ENCODE measurements at places on chromosomes 1 and 21. TPM values are rescaled to one million over a fixed set of nuclear protein-coding genes. Genes with fewer than 3 reads are reported as not detected.

SH2D2A gene
- total RNA-seq: 1.0 TPM

GRCh38 chr1:13784971-13785370, 85.0 kb downstream of the PRDM2 start:
- DNase-seq: no peak

DNA sequence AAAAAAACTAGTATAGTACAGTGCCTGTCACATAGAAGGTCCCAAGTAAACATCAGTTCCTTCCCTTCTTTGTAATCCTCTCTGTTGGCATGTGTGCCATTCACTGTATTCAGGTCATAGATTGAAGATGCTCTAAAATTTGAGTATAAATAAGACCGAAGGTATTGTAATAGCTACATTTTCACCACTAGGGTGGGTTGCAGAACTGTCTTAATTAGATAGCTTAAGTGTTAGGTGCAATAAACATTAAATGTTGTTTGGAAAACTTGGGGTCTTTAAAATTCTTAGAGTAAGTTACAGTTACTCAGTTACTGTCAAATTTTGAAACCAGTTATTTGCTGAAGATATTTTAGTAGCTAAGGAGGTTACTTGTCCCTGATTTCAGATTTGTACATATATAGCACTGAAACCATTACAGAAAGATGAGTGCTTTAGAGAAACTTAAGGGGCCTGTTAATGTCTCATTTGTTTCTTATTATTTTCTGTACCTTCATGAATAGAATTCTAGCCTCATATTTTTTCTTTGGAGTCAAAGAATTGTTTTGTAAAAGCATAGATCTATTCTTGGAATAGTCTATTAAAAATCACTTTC, 24.3 kb downstream of the PER3 start:
- no peak for DNase-seq

DNA sequence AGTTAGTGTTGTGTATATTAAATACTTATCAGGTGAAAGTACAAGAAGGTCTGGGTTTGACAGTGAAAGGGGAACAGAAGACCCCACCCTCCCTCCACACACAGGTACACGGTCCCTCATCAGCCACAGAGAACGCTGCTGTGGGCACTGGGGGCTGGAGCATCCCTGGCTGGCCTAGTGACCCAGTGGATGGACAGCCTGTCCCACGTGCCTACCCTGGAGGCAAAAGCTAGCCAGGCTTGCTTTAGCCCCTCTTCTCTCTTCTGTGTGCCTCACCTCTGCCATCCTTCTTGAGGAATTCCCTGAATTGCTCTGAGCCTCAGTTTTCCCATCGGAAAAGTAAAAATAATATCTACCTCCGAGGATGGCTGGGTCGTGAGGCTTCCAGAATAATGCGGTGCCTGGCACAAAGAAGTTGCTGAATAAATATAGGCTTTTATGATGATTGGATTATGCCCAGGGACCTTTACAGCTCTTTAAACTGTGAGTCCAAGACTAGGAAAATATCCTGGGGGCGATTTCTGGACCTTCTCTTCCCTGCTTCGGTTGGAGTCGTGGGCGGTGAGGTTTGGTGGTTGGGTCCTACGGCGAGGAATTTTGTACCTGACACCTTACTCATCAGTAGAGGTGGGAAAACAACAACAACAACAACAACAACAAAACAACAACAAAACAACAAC, 918 bp downstream of the IFNLR1 start:
- DNase-seq: no peak

- no peak for DNase-seq
Observed at GRCh38 chr1:236201786-236202185, 59.4 kb downstream of the GPR137B start.

- peak; percentile 63 for DNase-seq
Observed at GRCh38 chr1:94061513-94062443, 59.2 kb downstream of the ABCA4 start.

ZNF683 gene
- not detected for total RNA-seq

DNA sequence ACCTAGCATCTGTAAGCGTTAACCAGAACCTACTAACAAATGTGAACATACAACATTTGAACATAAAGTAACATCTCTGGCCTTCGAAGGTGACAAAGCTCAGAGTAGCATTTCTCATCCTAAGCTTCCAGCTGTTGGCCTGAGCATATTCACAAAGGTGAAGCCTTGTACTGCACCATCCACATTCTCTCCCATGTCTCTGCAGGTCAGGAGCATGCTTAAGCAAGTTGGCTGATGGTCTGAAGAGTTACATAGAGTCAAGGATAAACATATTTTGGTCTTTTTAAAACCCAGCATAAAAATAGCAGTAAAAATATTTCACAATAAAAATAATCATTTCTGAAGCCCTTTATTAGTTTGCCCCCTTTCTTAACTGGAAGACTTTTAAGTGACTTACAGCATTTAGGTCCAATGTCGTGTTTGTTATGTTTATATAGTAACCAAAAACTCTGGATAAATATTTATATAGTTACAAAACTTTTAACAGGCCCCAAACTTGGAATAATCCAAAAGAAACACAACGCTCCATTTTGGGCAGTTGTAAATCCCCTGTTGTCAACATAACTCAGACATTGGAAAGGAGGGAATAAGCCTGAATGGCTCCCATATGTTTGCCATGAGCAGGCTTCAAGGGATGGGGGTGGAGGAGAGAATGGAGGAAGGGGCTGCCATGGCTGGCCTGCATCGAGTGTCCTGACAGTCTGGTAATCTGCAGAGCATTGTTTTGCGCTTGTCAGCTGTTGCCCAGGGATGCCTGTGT, 42.8 kb upstream of the ENAH start:
- no peak for DNase-seq

- DNase-seq: no peak
Observed at GRCh38 chr1:219317762-219318353, 144.2 kb downstream of the LYPLAL1 start.

CENPF gene
- 0.47 TPM for total RNA-seq

TNFRSF18 gene
- total RNA-seq: 0.32 TPM

DNA sequence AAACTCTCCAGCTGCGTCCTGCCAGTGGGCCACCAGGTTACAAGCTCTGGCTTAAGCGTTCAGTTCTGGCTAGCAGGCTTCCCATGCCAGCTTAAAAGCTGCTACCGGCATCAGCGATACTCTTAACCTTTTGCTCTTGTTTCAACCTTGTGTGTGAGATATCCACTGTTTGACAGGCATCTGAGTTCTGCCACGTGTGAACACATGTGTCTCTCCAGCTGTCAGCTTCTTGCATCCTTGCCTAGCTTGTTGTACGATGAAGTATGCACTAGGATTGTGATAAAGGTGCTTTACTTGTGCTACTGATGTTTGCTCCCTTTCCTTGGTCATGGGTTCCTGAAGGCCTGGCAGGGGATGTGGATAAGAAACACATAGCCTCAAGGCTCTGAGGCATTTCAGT, 201.6 kb downstream of the PRDM2 start:
- no peak for DNase-seq

PROK1 gene
- not detected for total RNA-seq

GRCh38 chr1:56363007-56363770, 216.2 kb downstream of the PLPP3 start:
- DNase-seq: no peak

SPOCD1 gene
- not detected for total RNA-seq

DNA sequence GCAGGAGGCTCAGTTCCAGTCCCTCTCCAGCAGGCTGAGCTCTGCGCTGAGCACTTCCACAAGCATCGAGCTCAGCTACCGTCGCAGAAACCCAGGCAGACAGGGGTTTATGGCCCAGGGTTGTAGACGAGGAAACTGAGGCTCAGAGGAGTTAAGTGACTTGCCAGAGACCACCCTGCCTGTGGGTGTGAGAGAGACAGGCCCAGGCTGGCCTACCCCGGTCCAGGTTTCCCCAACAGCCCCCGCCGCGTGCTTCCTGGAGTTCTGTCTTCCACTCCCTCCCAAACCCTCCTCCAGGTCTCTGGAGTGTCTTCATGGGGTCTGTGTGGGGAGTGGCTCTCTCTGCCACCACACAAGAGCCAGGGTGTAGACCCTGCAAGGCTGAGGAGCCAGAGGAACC, 615.9 kb downstream of the PTPRU start:
- DNase-seq: no peak

RXRG gene
- total RNA-seq: 2.2 TPM

DNA sequence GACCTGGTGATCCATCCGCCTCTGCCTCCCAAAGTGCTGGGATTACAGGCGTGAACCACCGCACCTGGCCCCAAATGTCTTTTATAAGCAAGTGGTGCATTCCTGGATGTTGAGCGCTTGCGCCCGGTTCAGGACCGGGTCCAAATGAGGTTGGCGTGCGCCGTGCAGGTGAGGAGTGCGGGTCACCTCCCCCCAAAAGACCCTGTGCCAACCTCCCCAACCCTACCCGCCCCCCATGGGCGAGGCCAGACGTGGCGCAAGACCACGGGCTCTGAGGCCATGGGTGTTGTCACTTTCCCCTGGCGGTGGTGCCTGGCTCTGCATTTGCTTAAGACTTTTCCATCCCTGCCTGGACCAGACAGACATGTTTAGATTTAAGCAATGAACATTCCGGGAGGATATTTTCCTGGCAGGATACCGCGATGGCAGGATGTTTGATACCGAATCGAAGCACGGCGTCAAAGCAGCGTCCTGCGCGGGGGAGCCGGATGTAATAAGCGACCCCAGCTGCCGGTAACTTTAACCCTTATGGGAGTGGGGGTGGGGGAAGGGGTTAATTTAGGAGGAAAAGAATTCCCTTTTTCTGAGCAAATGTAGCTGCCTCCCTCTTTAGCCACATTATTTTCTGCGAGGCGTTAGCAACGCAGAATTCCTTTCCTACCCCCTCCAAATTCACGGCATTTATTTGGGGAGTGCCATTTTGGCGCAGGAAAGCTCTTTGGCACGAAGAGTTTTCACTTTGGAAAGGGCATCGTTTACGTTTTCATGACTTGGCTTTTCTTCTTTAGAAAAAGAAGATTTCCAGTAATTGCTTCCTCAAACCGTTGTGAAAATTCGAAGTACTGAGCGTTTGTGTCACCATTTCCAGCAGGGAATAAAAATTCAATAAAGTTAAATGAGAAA, 27.8 kb upstream of the RNF187 start:
- DNase-seq: peak; percentile 72

ZMYM1 gene
- 4.3 TPM for total RNA-seq

DNA sequence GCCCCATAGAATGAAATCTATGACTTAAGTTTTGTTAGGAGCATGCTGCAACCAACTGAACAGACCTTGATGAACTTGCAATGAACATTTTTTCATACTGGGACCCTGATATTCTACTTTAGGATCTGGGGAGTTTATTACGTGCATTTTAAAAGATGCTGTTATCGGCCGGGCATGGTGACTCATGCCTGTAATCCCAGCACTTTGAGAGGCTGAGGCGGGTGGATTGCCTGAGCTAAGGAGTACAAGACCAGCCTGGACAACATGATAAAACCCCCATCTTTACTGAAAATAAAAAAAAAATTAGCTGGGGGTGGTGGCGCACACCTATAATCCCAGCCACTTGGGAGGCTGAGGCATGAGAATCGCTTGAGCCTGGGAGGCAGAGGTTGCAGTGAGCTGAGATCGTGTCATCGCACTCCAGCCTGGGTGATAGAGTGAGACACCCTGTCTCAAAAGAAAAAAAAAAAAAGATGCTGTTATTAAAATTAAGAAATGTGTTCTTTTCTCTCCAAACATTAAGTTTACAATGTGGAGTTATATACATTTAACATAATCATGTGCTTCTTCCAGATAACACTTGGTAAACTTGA, 7.1 kb downstream of the MPZL1 start:
- DNase-seq: no peak

GBP6 gene
- total RNA-seq: not detected

DNA sequence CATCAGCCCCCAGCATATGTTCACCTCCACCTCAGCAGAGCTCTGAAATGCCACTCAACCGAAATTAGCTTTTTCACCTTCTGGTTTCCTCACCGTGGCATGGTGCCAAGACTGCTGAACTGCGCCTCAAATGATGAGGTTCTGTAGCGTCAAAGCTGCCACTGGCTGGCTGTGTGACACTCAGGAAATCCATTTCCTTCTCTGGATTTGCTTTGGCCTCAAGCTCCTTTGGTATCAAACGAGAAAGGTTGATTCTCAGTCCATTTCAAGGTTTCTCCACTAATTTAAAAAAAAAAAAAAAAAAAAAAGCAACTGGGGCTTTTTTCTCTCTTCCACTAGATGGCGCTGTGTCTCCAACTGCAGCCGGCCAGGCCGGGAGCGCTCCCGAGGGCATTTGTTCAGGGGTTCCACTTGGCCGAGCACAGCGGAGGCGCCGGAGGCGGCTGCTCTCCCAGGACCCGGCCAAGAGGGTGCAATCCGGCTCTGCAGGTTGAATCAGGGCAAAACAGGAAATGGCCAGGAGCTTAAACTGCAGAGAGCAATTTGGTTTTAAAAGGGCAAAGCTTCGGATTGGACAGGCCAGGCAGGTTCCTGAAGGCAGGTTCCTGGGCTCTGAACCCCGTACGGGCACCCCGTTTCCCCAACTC, 26.5 kb upstream of the PLA2G2C start:
- DNase-seq: peak; percentile 78

KIAA0319L gene
- 77.9 TPM for total RNA-seq

DNA sequence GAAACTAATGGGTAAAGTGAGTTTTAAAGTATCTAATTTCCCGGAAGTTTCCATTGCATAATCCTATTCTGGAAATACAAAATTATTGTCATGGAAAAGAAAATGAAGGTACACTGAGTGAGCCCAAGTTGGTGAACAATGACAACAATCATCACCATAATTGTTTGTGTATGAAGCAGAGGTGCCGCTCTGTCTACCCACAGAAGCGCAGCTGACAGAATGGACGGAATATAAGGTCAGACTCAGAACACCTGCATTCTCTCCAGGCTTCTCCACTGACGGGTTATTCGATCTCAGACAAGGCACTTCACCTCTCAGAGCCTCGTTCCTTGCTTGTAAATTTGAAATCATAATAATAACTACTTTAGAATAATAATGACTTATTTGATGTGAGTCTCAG, 99.1 kb upstream of the NGF start:
- DNase-seq: no peak

DNA sequence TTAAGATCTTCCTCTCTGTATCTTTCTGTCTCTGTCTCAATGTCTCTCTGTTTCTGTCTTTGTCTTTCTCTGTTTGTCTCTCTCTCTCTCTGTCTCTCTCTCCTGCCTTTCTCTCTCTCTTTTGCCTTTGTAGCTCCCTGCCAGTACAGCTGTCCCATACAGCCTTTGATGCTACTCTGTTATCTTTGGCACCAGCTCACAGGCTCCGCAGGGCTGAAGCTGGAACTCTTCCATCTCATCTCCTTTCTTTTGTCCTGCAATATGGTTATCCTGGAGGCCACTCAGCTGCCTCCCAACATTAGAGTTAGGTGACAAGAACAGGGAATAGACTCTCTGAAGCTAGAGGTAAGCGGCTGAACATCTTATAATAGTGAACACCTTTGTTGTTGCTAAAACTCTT, 354.3 kb upstream of the NEGR1 start:
- DNase-seq: no peak
